ENCODE measurements at places on chromosomes 1 and 21.

- peak; percentile 38 for DNase-seq
Observed at GRCh38 chr1:161506336-161507223, 1.3 kb downstream of the FCGR2A start.

DNA sequence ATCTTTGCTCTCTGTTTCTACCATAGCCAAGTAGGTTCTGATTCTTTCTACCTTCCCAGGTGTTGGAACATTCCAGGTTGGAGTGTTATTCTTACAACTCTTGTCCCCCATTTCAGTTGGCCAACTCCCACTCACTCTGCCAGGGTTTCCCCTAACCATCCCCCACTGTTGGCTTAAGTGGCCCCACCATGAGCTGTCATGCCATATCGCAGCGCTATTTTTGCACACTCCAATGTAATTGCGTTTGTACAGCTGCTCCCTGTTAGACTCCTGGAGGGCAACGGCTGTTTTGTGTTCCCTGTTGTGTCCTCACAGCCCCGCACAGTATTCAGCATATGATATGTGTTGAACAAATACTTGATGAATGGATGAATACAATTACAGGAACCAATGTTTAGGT, 117.7 kb upstream of the ETS2 start:
- peak; percentile 90 for DNase-seq

DNA sequence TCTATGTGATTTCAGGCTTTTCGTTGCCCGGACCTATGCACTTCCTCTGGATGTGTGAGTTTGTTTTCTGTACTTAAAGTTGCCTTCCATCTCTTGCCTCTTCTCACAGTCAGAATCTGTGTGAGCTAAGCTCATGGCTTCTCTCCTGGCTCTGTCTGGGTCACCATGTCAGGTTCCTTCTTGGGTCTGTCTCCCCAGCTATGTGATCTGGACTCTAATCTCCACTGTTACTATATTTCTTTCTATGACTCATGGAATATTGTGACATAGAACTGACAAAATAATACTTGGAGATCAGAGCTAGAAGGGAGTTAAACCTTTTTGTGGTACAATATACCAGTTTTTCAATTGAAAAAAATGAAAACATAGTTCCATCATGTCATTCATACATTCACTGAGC, 172.7 kb upstream of the FGGY start:
- no peak for DNase-seq

DNA sequence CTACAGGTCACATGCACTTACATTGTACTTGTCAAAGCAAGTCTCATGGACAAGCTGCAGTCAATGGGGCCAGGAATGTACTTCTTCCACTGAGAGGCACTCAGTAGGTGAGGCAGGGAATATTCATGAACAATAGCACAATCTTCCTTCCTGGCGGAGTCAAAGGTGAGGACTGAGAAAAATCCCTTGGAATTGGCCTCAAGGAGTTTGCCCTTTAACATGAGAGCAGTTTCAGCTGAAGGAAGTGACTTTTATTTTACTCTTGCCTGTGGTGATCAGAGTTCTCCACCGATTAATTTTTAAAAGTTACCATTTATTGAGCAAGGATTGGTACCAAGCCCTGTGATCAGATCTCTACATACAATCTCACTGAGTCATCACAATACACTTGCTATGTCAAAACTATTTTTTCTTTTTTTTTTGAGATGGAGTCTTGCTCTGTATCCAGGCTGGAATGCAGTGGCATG, 11.2 kb upstream of the AK2 start:
- no peak for DNase-seq

DNA sequence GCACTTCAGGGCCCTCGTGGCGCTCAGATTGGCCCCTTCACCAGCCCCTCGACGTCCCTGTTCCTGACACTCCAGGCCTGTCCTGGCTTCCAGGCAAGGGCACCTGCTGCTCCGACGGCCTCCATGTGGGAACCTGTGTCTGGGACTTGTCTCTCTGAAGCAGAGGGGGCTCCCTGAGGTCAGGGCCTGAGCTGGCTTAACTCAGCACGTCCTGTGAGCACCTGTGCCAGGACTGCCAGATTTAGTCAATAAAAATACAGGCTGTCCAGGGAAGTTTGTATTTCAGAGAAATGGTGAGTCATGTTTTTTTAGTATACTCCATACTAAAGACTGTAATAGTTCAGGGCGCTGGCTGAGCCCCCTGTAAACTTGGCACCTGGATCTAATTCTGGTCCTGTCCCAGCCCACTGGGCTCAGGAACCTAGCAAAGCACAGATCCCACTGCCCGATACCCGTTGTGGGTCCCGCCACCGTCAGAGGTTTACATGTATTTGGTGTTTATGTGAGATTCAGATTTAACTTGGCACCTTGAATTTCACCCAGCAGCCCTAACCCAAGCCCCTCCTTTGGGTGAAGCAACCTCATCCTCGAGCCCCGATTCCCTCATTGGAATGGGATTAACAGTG, 109.9 kb upstream of the IFFO2 start:
- DNase-seq, result no peak

DNA sequence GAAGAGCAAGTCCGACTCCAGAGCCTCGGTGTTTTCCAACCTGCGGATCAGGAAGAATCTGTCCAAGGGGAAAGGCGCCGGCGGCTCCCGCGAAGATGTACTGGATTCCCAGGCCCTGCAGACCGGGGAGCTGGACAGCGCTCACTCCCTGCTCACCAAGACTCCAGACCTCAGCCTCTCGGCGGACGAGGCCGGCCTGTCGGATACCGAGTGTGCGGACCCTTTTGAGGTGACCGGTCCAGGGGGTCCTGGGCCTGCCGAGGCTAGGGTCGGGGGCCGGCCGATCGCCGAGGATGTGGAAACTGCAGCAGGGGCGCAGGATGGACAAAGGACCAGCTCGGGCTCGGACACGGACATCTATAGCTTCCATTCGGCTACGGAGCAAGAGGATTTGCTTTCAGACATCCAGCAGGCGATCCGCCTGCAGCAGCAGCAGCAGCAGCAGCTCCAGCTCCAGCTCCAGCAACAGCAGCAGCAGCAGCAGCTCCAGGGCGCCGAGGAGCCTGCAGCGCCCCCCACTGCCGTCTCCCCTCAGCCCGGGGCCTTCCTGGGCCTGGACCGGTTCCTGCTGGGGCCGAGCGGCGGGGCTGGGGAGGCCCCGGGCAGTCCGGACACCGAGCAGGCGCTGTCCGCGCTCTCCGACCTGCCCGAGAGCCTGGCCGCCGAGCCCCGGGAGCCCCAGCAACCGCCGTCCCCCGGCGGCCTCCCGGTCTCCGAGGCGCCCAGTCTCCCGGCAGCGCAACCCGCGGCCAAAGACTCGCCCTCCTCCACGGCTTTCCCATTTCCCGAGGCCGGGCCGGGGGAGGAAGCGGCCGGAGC, 827 bp downstream of the FMN2 start:
- no peak for DNase-seq

GRCh38 chr1:55320891-55321290, 105.7 kb upstream of the USP24 start:
- peak; percentile 20 for DNase-seq

DNA sequence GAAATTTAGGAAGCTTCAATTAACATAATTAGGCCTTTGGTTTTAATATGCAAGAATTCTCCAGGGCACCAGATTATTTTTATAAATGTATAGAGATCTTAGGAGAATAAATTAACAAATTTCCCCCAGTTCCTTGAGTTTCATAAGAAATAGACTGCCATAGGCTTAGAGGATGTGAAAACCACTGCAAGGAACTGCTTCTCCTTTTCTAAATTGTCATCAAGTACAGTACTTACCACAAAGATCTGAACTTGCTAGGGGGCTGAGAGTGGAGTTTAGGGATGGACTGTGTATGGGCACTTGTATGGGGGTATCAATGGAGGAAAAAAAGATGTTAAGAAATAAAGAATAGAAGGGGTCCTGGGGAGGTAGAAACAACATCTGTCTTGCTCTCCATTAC, 31.1 kb downstream of the LHX8 start:
- DNase-seq, result no peak

DNA sequence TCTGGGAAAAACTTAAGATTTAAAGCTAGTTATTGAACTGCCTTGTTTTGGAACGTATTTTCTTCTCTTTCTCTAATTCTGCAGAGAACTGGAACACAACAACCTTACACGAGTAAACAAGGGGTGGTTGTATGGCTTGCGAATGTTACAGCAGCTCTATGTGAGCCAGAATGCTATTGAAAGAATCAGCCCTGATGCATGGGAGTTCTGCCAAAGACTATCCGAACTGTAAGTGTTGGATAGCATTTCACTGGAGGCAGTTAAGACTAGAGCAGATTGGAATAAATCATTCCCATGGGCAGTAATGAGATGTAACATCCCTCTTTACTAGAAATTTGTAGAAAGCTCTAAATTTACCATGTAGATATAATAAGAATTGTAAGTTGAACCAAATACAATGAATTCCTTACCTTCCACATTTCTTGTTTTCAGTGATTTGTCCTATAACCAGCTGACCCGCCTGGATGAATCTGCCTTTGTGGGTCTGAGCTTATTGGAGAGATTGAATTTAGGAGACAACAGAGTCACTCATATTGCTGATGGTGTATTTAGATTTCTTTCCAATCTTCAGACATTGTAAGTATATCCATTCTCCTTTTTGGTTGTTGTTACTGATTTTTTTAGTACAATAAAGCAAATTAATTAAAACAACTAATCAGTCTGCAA, 22.9 kb downstream of the LRIG2 start:
- no peak for DNase-seq

Measured in NCI-H1105 treated with DMSO at 0.1 percent for 48 hours (cell line).